Fibroblast of the conjunctiva (primary cell): ENCODE measurements at places on chromosomes 2 and 18.

DNA sequence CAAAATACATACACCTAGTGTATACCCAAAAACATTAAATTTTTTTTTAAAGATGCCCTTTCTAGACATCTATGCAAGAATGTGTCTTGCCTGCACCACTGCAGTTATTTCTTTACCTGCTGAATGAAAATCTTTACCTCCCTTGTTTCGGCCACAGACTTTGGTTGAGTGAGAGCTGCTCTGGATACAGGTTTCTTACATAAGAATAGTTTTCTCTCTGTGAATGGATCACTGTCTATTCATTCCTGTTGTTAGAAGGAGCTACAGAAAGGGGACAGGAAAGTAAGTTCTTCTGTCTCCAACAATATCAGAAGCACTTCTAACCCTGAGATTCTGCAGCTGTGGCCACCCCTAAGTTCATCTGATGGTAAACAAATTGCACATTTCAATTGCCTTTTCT lies 113.0 kb upstream of the CDCA7 start:
- no peak for DNase-seq

- peak; percentile 17 for DNase-seq
These were observed 71.4 kb downstream of the NXPH2 start for GRCh38 chr2:138708682-138709241.

- DNase-seq: no peak
These were observed 116.9 kb downstream of the METTL8 start for GRCh38 chr2:171316755-171317337.

DNA sequence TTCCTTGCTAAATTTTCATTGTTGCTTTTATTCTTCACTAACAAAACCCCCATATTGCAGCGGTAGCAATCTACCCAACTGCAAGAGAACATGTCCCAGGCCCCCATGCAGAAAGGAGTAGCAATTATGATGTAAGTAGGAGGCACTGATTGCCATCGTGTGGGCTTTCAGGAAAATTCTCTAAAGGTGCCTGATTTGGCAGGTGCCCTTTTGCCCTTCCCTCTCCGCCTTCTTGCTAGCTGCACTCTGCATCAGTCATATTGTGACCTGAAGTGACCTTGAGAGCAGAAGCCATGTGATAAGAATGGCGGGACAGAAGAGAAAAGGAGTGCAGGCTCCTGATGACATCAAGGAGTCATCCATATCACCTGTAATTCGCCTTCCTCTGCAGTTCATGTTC lies 112.1 kb downstream of the NCKAP5 start:
- no peak for DNase-seq

- no peak for DNase-seq
These were observed 1.5 kb downstream of the CD207 start for GRCh38 chr2:70834106-70834505.

- peak; percentile 51 for DNase-seq
These were observed 38.7 kb downstream of the PKDCC start for GRCh38 chr2:42086500-42086953.

DNA sequence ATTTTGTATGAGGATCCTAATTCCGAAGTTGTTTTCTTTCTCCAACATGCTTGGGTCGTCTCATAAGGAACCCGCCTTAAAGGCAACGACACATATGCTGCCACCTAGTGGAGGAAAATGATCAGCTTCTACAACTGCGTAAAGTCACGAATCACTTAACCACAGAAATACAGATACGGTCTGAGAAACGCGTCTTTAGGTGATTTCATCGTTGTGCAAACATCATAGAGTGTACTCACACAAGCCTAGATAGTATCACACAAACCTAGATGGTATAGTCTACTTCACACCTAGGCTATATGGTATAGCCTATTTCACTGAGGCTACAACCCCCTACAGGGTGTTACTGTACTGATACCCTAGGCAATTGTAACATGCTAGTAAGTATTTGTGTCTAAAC lies 13.1 kb downstream of the GNLY start:
- peak; percentile 87 for DNase-seq

GRCh38 chr2:230226051-230226551 lies 565 bp downstream of the SP140 start:
- DNase-seq: no peak

- DNase-seq: no peak
These were observed 136.6 kb downstream of the RNF152 start for GRCh38 chr18:61756244-61756643.

GRCh38 chr2:101115664-101116063 lies 35.5 kb downstream of the TBC1D8 start:
- DNase-seq: no peak

- DNase-seq: no peak
These were observed 17.4 kb upstream of the SMARCAL1 start for GRCh38 chr2:216394881-216395280.

GRCh38 chr18:76142611-76143010 lies 352.4 kb downstream of the ZNF516 start:
- DNase-seq: no peak

GRCh38 chr18:76490670-76491472 lies 4.2 kb downstream of the ZNF516 start:
- no peak for DNase-seq

DNA sequence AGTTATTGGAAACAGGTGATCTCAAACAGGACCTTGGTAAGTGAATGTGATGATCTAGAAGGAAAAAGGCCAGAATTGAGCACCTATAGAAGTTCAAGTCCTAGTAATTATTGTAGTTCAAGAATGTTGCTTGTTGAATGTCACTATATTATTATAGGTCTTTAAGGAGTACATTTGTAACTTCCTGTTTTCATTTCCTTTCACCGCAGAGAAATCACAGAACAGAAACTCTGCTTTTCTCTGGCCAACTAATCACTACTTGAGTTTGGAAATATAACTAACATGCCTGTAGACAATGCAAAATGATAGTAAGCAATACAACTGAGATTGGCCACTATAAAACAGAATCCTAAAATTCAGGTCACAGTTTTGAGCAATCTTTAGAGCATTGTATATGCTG lies 61.8 kb upstream of the EFEMP1 start:
- no peak for DNase-seq

DNA sequence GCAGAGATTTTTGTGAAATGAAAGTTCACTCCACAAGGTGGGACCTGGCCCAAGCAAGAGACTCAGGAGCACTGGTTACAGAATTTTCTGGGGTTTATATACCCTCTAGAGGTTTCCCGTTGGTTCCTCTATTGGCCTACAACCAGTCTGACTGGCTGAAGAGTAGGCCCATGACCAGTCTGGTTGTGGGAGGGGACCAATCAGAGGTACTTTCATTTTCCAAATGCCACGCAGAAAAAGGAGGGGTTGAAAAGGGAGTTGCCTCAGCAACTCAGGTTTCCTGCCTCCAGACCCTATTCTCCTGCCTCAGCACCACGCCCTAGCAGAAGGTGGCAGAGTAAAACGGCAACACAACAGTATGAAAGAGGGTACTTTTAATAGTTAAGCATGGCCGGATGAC lies 98.4 kb downstream of the COLEC12 start:
- DNase-seq: no peak

DNA sequence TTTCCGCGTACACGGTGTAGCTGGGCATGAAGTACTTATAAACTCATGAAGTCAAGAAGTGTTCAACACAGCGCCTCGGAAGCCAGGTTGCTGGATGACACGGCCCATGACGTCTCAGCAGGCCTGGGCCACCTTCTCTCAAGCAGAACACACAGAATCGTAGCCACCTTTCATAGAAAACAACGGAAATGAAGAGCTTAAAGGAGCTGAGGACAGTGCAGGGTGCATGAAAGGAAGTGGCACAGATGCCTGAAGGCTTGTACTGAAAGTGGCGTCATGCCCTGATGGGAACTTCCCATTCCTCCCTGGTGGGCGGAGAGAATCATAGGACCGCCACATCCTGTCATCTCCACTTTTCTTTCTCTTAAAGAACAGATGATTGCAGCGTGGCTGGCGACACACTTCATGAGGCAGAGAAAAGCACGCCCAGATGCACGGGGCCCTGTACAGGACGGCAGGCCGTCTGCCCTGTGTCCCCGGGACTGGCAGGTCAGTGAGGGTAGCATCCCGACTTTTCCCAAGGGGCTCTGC lies 31.1 kb downstream of the HDAC4 start:
- no peak for DNase-seq

DNA sequence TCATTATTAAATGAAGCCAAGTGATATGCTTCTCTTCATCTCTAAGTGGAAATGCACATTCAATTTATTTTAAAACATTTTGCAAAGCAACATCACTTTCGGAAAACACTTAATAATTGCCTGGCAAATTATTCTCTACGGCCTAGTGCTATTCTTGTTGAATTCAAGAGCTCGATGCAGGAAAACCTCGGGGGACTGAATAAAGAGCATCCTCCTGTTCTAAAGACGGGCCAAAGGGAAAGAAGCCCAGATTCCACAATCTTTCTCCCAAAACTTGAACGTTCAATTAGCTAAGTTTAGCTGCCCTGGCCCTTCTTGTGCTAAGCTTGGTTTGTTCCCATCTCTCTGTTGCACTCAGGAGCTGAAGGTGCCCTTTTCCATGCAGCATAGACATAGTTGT lies 23.2 kb upstream of the SEH1L start:
- DNase-seq: no peak

GRCh38 chr2:236503100-236503499 lies 66.5 kb upstream of the ACKR3 start:
- DNase-seq: no peak

GRCh38 chr18:24014986-24015638 lies 558 bp downstream of the TTC39C start:
- peak; percentile 66 for DNase-seq

DNA sequence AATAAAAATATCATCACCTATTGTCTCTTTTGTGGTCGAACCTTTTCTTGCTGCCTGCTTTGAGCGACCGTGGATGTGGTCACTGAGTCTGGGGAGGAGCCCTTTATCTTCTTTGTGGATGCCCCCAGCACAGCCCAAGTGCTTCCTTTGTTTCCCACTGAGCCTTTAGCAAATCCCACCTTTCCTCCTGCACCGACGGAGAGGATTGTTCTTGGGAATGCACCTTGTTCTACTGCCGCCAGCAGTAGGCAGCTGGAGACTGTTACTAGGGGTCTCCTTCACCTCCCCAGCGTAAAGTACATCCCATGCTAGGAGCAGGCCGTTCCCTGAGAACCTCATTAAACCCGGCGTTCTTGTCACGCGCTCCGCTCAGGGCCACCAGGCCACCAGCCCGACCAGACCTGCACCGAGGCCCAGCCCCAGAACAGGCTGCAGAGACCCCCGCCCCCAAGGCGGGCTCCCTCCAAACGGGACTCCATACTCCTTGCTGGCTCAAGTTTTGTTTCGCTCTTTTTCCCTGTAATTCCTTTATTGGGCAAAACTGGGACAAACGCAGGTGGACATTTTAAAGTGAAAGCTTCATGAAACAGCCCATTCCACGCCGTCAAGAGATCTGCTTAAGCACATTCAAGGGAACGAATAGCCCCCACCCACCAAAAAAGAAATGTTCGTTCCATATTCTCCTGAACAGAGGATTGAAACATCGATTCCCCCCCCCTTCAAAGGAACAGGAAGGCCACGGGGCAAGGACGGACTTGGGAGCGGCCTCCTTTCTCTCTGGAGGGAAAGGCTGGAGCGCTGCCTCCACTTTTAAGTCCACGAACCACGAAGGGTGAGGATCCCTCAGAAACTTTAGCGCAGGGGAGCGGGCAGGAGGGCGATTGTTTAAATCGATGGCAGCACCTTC lies 1.1 kb upstream of the MAT2A start:
- DNase-seq: no peak

DNA sequence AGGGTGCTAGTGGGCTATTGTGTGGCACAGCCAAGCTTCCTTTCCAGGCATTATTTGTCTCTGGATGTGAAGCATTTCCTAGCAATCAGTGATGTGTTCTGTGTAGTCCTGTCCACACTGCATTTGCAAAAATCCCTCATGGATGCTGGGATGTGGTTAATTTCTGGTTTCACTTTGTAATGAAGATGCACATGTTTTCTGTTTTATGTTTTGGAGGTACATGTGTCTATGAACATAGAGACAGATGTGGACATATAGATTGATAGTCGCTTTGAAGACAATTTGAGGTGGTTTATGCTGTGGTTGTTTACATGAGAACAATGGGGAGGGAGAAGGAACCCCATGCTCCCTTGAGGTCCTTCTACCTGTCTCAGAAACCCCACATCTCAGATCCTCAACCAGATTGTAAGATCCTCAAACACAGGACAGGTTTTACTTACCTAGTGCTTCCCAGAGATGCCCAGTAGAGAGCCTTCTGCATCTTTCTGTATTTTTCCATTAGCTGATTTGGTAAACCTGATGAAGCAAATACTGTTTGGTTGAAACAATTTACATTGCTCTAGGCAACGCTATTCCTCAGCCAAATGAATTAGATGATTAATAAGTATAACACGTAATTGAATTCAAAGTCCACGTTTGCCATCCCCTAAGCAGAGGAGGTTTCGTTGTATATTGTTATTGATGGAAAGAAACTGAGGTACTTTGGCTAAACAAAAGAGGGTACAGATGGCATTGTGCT lies 204.4 kb downstream of the SPP2 start:
- no peak for DNase-seq
